ENCODE measurements at places on chromosomes 4 and X. TPM values are rescaled to one million over a fixed set of nuclear protein-coding genes. Genes with fewer than 3 reads are reported as not detected.

- no peak for DNase-seq
Observed at GRCh38 chrX:48520455-48520854, 1.2 kb upstream of the EBP start.

- DNase-seq, result no peak
Observed at GRCh38 chr4:38860788-38861424, 4.3 kb upstream of the TLR6 start.

DNA sequence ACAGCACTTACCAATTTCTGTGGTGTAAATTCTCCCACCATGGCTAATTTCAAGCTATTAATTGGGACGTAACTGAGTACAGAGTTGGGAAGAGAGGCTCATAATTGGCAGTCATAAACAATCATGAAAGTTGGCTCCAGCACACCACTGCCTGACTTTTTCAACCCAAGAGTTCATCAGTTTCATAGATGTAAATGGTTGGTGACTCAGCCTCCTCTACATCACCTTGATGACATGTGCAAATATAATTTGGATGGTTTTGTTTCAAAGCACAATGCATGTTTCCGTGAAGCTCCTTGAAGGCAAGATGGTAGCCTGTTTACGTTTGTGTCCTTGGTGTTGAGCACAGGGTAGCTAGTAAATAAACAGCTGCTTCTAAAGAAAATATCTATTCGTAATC is 235.1 kb downstream of the LDB2 start:
- no peak for DNase-seq

GRCh38 chr4:153618833-153619232 is 65.2 kb upstream of the TLR2 start:
- no peak for DNase-seq

DNA sequence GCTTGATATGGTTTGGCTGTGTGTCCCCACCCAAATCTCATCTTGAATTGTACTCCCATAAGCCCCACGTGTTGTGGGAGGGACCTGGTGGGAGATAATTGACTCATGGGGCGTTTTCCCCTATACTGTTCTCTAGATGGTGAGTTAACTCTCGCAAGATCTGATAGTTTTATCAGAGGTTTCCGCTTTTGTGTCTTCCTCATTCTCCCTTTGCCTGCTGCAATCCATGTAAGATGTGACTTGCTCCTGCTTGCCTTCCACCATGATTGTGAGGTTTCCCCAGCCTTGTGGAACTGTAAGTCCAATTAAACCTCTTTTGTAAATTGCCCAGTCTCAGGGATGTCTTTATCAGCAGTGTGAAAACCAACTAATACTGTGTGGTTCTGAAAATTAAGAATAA is 11.5 kb downstream of the SLAIN2 start:
- DNase-seq, result no peak

GRCh38 chr4:80221161-80221560 is 23.9 kb downstream of the PRDM8 start:
- DNase-seq, result no peak

- DNase-seq, result no peak
Observed at GRCh38 chr4:140222171-140222570, 68.2 kb upstream of the MAML3 start.

DNA sequence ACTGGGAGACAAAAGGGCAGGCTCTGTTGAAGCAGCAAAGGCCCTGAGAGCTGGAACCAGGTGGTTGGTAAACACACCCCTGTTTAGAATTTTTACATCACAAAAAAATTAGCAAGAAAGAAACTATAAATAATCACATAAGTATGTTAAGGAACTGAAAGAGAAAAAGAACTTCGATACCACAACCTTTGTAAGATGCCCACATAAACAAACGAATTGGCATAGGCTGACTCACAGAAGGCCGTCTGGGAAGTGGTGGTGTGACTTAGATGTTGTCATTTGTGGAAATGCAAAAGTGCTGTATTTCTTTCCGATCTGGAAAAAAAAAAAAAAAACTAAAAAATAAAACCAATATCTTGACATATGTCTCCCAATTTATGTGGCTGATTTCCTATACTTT is 235.1 kb downstream of the USP46 start:
- DNase-seq, result no peak

TCEAL2 gene
- total RNA-seq, result 2.7 TPM

RS1 gene
- not detected for total RNA-seq

GPR143 gene
- not detected for total RNA-seq
